Smooth muscle cell of bladder (primary cell): ENCODE measurements at places on chromosomes 5 and 9. TPM values are rescaled to one million over a fixed set of nuclear protein-coding genes. Genes with fewer than 3 reads are reported as not detected.

Gene PCDHGB3
- 5.3 and 5.4 TPM in 2 replicates for total RNA-seq

Gene HSPA4
- total RNA-seq = 95.9 and 114 TPM in 2 replicates

Gene LRRC19
- total RNA-seq = not detected in 2 replicates

Gene CSNK1G3
- 49.8 and 60.5 TPM in 2 replicates for total RNA-seq

Gene PCDHGB5
- 15.9 and 19.9 TPM in 2 replicates for total RNA-seq

Gene APBA1
- total RNA-seq = 3.6 and 7.1 TPM in 2 replicates

Gene CBY3
- not detected in 2 replicates for total RNA-seq

Gene ANKRD34B
- total RNA-seq = under 0.01 TPM in 1 of 2 replicates, not detected in the other

Gene BTNL9
- not detected in 2 replicates for total RNA-seq

Gene CER1
- not detected in 2 replicates for total RNA-seq

Gene PALM2AKAP2
- total RNA-seq = 9.7 and 15.6 TPM in 2 replicates

Gene PCDHGA6
- total RNA-seq = 3.0 and 3.2 TPM in 2 replicates

Gene GMCL2
- not detected in 2 replicates for total RNA-seq

Gene ANKRD18A
- not detected in 2 replicates for total RNA-seq

Gene SLC44A1
- total RNA-seq = 31.3 and 60.5 TPM in 2 replicates

Gene DPYSL3
- 106 and 119 TPM in 2 replicates for total RNA-seq

Gene C7
- total RNA-seq = 1.1 and 4.0 TPM in 2 replicates

Gene BAAT
- not detected in 2 replicates for total RNA-seq

Gene CTXN3
- not detected in 2 replicates for total RNA-seq

Gene ASTN2
- 7.1 and 10.4 TPM in 2 replicates for total RNA-seq

Gene THBS4
- 1.1 and 3.2 TPM in 2 replicates for total RNA-seq
